Stimulated activated CD8-positive, alpha-beta memory T cell treated with anti-CD3 and anti-CD28 coated beads, Interleukin-4, amount 100 ng/mL, for 4 hours (primary cell): ENCODE measurements at places on chromosomes 7 and 10.

DNA sequence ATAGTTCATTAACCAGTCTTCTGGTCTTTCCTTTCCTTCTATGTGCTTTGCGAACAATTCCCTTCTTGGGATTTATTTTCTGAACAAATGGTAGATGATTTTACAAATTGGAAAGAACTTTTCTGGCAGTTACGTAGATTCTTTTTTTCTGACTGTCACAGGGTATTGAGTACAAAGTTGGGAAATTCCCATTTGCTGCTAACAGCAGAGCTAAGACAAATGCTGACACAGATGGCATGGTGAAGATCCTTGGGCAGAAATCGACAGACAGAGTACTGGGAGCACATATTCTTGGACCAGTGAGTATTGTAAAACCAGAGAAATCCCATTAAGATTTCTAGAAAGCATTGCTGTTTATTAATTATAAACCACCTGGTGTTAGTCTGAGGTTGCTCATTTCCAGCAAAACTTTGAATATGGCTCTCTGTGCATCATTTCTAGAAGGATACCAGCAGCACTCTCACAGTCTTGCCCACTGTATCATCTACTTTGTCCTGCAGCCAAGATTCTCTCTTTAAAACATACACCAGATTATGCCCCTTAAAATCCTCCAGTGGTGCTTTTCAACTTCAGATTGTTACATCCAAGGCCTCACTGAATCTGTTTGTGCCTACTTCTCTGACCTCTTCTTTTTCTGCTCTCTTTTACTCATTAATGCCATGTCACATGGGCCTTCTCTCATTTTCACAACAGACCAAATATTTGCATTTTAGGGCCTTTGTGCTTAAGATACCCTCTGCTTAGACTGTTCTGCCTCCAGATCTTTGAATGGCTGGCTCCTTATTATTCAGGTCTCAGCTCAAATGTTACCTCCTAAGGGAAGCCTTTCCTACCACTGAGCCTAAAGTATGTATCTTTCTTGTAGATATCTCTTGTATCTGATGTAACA, 27.0 kb downstream of the DLD start:
- no peak for DNase-seq

GRCh38 chr7:47330026-47330425, 251.9 kb downstream of the TNS3 start:
- no peak for DNase-seq

DNA sequence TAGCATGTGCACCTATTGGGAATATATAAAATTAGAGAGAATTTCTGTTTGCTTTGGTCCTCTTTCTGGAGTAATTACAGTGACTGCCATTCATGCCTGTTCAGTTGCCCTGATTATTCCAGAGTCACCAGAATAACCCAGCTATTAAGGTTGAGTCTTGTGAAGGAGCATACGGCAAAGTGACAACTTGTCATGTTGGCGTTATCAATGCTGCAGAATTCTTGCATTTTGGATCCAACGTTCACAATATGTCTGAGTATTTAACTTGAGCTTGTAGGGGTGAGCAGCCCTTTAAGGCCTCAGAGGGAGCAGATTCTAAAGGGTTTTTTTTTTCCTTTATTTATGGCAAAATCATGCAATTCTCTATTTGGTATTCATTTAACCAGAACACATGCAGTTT, 419.4 kb upstream of the MGMT start:
- no peak for DNase-seq

DNA sequence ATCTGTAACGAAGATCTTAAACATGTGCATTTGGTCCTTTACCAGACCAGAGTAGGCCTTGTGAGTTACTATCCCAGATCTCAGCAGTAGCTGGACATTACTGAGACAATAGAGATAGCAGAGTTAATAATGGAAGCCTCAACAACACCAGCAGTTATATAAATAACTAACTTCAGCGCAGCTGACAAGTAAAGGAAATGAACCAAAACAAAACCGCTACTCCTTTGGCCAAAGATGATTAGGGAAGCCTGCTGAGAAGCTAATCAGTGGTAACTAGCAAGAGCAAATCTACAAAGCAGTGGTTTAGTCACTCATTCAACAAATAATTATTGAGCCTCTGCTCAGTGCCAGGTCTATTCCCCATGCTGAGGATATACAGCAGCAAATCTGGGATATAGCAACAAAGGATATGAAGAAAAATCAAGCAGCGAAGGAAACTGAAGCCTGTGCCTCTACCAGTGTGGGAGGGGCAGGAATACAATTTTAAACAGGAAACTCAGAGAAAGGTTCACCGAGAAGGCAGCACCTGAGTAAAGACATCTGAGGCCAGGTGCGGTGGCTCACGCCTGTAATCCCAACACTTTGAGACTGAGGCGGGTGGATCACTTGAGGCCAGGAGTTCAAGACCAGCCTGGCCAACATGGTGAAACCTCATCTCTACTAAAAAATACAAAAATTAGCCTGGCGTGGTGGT, 103.6 kb downstream of the ELMO1 start:
- DNase-seq, result no peak

GRCh38 chr10:13054844-13055243, 45.1 kb upstream of the OPTN start:
- DNase-seq, result no peak

GRCh38 chr10:89283936-89284475, 17.8 kb upstream of the IFIT2 start:
- DNase-seq, result no peak

DNA sequence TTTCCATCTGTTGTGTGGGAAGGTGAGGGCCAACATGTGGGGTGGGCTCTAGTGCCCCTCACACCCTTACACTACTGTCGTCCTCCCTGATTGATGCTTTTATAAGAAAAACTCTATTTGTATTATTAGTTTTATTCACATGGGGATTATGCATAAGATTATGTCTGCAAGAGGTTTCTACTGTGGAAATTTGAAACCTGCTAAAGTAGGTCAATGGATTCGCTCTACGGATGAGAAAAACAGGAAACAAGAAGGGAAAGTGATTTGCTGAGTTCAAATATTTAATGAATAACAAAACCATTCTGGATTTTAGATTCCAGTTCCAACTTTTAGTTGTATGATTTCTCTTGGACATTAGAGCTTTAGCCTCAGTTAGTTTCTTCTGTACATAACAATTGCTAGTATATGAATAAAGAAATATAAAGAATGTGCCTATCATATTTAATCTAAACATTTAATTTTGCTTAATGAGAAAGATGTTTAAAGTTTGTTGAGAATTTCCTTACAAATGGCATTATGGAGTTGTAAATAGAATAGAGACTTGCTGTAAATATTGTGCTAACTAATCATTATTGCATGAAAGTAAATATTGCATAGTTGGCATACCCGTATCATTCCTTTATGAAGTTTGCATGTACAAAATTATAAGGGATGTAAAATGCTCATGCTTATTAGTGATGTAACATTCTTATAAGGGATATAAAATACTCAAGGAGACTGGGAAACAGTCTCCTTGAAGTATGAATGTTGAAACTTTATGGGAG, 193.8 kb downstream of the THSD7A start:
- no peak for DNase-seq

GRCh38 chr10:97320480-97321031, 1.5 kb downstream of the FRAT1 start:
- no peak for DNase-seq

DNA sequence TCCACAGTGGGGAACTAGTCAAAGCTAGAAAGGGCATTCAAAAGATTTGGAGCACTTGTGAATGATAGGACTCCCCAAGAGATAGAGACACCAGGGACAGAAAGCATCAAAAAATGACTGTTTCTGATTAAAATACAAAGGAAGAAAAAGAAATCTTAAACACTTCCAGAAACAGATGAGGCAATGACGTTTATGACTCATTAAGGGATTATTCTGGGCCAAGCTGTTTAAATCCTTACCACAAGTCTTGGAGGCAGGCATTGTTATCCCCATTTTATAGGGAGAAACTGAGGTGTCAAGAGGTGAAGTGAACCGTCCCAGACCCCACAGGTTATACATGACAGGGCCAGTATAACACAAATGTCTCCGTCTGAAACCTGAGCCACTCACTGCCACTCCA, 68.3 kb upstream of the AMPH start:
- DNase-seq, result no peak
